ENCODE measurements at places on chromosomes 1 and 21. TPM values are rescaled to one million over a fixed set of nuclear protein-coding genes. Genes with fewer than 3 reads are reported as not detected.

GRCh38 chr1:29669912-29670311, 433.6 kb downstream of the PTPRU start:
- no peak for DNase-seq

GRCh38 chr21:33441489-33442477, 38.0 kb downstream of the TMEM50B start:
- no peak for DNase-seq

GRCh38 chr1:111920221-111921024, 69.0 kb downstream of the KCND3 start:
- DNase-seq, result peak; percentile 63

- no peak for DNase-seq
These were observed 41.8 kb downstream of the LYPLAL1 start for GRCh38 chr1:219215477-219215876.

DNA sequence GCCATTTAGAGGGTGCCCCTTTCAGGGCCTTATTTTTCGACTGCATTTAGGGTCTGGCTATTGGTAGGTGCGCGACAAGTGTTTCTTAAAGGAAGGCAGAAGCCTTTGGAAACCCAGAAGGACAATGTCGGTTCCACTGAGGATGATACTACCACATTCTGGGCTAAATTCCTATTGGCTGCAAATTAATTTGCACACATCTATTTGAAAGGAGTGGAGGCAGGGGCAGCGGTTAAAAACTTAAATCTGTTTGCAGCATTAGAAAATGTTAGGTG, 1.1 kb downstream of the PATJ start:
- DNase-seq, result peak; percentile 34

DNA sequence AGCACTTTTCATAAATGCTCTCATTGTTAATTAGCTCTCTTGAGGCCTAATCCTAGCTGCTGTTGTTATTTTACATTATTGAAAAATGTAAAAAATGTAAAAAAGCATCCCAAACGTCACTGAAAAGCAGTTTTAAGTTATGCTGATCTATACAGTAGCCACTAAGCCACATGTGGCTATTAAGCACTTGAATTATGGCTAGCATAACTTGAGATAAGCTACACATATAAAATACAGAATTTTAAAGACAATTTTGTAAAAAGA, 18.4 kb upstream of the DNASE2B start:
- DNase-seq, result no peak

GRCh38 chr1:21523297-21523813, 14.1 kb downstream of the ALPL start:
- DNase-seq, result no peak

GRCh38 chr1:112544751-112545150, 36.0 kb downstream of the WNT2B start:
- DNase-seq, result no peak

GRCh38 chr1:93625582-93626327, 55.9 kb downstream of the BCAR3 start:
- peak; percentile 46 for DNase-seq

- DNase-seq, result no peak
These were observed 8.2 kb upstream of the RNF223 start for GRCh38 chr1:1082239-1082775.

GRCh38 chr1:57131701-57132394, 166.0 kb upstream of the C8B start:
- no peak for DNase-seq

Gene TSPAN2
- 1.8 TPM for polyA plus RNA-seq

Gene GPR61
- not detected for polyA plus RNA-seq
